ENCODE measurements at places on chromosomes 13 and 19.

DNA sequence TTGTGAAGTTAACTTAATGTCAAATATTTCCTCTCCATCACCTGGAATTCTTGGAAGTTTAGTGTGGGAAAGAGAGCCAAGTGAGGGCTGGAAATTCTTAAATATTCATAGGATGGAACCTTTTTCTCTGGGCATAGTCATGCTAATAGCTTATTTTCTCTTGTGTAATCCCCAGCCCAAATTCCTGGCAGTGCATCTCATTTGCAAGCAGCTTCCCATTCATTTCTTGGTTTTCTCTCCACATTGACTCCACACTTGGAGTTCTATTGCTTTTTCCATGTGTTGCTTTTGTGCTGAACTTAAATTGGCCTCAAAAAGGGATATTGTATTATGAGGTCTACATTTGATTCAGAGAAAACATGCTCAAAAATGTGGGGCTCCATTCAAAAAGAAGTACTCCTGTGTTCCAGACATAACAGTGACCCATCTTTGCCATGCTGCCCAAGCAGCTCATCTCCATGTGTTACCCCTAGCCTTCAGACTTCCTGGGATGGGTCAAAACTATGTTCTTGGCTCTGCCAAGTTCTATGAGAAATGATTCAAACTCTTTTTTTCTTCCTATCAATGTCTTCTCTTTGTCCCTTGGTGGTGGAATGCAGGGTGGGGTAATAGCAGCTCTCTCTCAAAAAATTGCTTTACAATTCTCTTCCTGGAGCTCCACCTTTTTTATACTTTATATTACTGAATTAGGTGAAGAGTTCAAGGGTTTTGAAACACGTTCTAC lies 2471.5 kb downstream of the PCDH9 start:
- peak; percentile 5 for DNase-seq
- H3K4me1 ChIP-seq: no peaks in the 10 kb centered on the region
- H3K27me3 ChIP-seq: no peaks in the 10 kb centered on the region
- no peaks in the 10 kb centered on the region for H3K36me3 ChIP-seq
- peak overlapping the region; percentile 64 for H3K27ac ChIP-seq

- peaks cover 16% of the 10 kb centered on the region for H3K4me1 ChIP-seq
- no peaks in the 10 kb centered on the region for H3K36me3 ChIP-seq
- H3K27ac ChIP-seq: no peak within 1 kb of the TSS
Observed at GRCh38 chr13:113863524-113864272, at the start of gene GAS6. Gene GAS6, minus strand, starts transcription at chr13:113864076. Its CDS starts 156 bp downstream, at chr13:113863920.

DNA sequence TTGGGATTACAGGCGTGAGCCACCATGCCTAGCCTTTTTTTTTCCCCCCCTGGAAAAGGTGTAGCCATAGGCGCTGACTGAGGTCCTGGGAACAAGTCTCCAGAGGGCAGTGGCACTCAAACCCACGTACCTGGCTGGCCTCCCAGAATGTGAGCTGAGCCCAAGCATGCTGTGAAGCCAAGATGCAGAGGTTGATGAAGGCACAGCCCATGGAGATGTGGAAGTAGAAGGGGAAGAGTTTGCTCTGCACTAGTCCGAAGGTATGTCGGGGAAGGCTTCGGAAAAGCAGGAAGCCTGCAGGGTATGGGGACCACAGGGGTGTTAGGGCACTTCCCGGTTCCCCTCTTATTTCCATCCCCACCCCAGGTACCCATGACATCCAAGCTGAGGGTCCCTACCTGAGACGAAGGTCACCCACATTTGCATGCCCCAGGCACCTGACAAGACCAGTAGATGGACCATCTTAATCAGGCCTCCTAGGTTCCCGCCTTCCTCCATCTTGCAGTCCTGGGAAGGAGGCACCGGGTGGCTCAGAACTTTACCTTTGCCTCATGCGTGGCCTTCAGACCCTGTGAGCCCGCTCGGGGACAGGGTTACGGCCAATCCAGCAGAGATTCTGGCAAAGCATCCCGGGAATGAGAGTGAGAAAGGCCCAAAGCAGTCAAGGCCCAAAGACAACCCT lies 805 bp downstream of the TMEM205 start:
- no peaks in the 10 kb centered on the region for H3K36me3 ChIP-seq
- peaks cover 10% of the 10 kb centered on the region for H3K4me1 ChIP-seq
- DNase-seq: no peak

- H3K4me3 ChIP-seq: peak overlapping the region; percentile 42
- no peaks in the 10 kb centered on the region for H3K36me3 ChIP-seq
- peaks cover 10% of the 10 kb centered on the region for H3K4me1 ChIP-seq
- no peak overlapping the region for H3K27ac ChIP-seq
Observed at GRCh38 chr19:8367327-8368001, 3.5 kb downstream of the ANGPTL4 start.

DNA sequence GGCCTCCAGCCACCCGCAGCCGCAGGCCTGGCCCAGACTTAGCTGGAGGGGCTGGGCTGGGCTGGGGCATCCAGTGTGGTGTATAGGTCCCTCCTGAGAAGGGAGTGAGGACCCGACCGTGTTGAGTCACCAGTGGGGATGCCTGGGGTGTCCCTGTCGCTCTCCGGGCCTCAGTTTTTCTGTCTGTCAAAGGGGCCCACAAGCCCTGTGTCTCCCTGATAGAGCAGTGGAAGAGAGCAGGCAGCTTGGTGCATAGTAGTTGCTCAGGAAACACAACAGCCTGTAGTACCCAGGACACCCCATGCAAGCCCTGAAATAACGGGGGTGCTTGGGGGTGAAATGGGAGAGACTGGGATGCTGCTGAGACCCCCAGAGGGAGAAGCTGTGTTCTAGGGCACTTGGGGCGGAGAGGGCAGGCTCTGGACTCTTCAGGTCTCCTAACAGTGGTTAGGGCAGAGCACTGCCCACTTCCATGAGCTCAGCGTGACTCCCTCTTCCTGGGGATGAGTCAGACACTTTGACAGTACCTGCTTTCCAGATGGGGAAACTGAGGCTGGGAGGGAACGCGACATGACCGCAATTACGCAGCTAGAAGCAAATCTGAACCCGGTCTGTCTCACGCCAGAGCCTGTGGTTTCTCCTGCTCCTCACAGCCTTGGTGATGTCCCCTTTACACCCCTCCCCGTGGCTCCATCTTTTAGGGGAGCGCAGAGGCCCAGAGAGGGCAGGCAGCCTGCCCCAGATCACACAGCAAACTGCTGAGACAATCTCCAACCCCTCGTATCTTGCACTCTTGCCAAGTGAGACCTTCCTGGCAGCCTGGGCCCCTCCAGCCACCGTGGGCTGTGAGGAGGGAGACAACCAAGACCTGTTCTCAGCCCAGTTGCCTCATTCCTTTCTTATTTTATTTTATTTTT lies 692 bp downstream of the SULT2B1 start:
- H3K4me3 ChIP-seq: no peak overlapping the region
- H3K27ac ChIP-seq: no peak overlapping the region
- H3K4me1 ChIP-seq: peaks cover 22% of the 10 kb centered on the region
- H3K36me3 ChIP-seq: no peaks in the 10 kb centered on the region

- H3K36me3 ChIP-seq: no peaks in the 10 kb centered on the region
- H3K4me1 ChIP-seq: no peaks in the 10 kb centered on the region
- H3K27ac ChIP-seq: no peak overlapping the region
- H3K4me3 ChIP-seq: no peak overlapping the region
- no peaks in the 10 kb centered on the region for H3K27me3 ChIP-seq
Observed at GRCh38 chr13:70042193-70042592, 65.4 kb upstream of the ATXN8OS start.

DNA sequence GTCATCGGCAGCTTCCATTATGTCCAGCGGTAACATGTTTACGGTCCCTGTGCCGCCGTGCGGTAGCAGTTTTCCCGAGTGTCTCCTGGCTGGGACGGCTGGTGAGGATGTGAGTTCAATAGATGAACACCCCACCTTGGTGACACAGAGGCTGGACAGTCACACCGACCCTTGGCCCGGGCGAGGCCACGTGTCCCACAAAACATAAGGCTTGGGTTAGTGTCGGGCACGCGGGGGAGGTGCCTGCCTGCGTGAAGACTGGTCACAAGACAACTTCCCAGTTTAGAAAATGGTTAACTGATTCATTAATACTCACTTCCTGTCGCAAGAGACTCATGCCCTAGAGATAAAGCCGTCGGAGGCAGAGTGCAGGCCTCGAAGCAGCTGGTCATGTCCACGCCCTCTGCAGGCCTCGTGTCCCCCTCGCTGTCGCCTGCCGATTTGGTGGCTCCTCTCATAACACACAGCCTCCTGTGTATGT lies 17.2 kb downstream of the RASA3 start:
- H3K27ac ChIP-seq: no peak overlapping the region
- H3K4me3 ChIP-seq: no peak overlapping the region
- peaks cover 37% of the 10 kb centered on the region for H3K4me1 ChIP-seq
- no peak for DNase-seq

DNA sequence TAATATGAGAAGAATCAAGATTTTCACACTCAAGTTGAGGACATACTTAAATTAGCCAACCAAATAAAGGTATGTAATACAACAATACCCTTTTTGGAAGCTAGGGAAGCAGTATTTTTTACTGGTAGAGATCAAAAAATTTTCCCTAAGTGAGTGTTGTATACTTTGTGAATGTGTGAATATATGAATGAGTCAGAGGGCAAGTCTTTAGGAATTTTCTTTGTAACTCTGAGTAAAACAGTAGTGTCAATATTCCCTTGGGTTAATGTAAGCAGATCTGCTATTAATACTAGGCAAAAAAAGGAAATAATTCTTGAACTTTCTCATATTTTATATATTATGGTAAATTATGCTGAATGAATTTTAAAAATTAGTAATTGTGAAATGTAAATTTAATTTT lies 1161.8 kb upstream of the MIR17HG start:
- no peak overlapping the region for H3K4me3 ChIP-seq
- H3K4me1 ChIP-seq: no peaks in the 10 kb centered on the region
- H3K27ac ChIP-seq: no peak overlapping the region
- H3K27me3 ChIP-seq: no peaks in the 10 kb centered on the region
- DNase-seq: no peak

DNA sequence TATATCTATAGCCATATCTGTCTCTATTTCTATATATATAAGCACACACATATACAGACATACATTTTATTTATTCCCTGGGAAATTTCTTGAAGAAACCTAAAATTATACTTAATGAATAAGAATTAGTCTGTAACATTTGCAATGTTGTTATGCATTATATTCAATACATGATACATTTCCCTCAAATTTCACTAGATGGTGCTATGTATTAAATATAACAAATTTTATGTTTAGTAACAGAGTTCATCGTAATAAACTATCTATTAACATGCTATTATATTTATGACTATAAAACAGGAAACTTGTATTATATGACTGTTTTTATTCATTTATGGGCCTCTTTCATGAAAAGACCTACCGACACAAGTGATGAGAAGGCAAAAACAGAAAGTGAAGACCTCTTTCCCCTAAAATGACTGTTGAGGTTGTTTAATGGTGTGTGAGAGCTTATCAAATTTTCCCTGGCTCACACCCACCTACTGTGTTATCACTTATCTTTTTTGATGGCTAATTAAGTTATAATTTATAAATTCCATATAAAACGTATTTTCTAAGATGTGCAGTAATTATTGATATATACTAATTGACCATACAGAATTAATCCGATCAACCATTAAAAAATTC lies 881.9 kb downstream of the SLITRK6 start:
- H3K36me3 ChIP-seq: no peaks in the 10 kb centered on the region
- DNase-seq: no peak
- no peak overlapping the region for H3K27ac ChIP-seq

GRCh38 chr19:15551293-15552004 lies 43.1 kb downstream of the CYP4F22 start:
- H3K27ac ChIP-seq: no peak overlapping the region
- no peaks in the 10 kb centered on the region for H3K4me1 ChIP-seq
- H3K27me3 ChIP-seq: no peaks in the 10 kb centered on the region
- H3K4me3 ChIP-seq: no peak overlapping the region

- no peak overlapping the region for H3K4me3 ChIP-seq
- H3K27me3 ChIP-seq: no peaks in the 10 kb centered on the region
- H3K36me3 ChIP-seq: no peaks in the 10 kb centered on the region
- no peak overlapping the region for H3K27ac ChIP-seq
- H3K4me1 ChIP-seq: peaks cover 4% of the 10 kb centered on the region
Observed at GRCh38 chr13:48583859-48584311, 51.0 kb upstream of the RCBTB2 start.

- H3K27me3 ChIP-seq: no peaks in the 10 kb centered on the region
- H3K36me3 ChIP-seq: no peaks in the 10 kb centered on the region
- no peak overlapping the region for H3K27ac ChIP-seq
- no peaks in the 10 kb centered on the region for H3K4me1 ChIP-seq
- no peak overlapping the region for H3K4me3 ChIP-seq
Observed at GRCh38 chr13:60511637-60512036, 114.6 kb downstream of the TDRD3 start.

DNA sequence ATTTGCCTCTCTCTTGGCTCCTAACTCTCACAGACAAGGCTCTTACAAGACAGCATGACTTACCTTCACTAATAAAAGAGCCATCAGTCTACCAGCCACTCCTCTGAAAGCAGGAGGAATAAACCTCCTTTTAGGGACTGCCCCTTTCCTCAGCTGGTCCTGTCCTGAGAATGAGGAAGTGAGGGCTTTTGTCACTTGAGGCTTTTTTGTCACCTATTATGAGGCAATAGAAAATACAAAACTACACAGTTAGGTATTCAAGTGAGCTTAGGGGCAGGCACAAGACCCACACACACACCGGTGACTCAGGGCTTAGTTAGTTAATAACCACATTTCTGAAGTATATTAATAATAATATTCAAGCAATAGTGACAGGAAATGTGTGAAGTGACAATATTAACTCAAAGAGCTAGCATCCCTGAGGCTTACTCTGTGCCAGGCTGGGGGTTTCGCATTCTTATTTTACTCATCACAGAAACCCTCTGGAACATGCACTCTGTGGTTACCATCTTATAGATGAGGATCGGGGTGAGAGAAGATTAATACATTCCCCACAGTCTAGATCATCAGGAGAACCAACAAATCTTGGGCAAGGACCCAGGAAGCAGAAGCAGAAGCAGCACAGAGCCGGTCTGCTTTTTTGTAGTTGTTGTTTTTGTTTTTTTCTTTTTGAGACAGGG lies 379.9 kb downstream of the LIG4 start:
- H3K4me1 ChIP-seq: peaks cover 22% of the 10 kb centered on the region
- no peak for DNase-seq
- no peaks in the 10 kb centered on the region for H3K27me3 ChIP-seq

DNA sequence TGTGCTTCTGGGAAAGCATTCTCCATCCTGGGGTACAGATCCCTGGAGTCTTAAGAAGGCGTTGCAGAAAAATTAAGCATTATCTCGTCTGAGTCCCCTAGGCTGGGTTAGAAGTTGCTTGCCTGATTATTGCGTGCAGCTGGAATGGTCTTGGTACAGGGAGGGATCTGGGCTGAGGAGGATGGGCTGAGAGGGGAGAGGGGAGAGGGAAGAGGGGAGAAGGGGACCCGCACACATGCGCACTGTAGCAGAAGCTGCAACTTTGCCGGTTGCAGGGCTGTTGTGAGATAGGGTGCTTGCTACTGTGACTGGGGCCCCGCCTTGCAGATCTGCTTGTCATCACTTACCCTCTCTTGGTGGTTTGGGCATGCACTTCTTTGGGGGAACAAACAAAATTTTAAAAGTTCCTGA lies 316.8 kb downstream of the DLEU7 start:
- H3K4me3 ChIP-seq: no peak overlapping the region
- H3K4me1 ChIP-seq: no peaks in the 10 kb centered on the region
- H3K27me3 ChIP-seq: no peaks in the 10 kb centered on the region

DNA sequence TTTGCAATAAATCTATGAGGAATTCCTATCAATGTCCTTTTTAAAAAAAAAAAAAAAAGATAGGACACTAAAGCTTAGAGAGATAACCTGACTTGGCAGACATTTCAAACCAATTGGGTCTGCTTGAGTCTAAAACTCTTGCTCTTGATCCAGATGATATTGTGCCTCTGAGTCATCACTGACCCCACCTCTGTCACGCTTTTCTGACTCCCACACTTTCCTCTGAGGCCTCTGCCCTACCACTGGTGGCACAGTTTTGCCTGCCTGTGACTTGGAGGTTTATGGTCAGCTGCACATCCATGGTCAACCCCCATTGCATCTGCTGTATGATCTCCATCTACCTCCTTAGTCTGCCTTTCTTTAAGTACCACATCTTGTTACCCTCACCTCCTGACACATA lies 328.7 kb downstream of the SPRY2 start:
- H3K27me3 ChIP-seq: no peaks in the 10 kb centered on the region
- no peak for DNase-seq
- H3K4me1 ChIP-seq: no peaks in the 10 kb centered on the region
- H3K27ac ChIP-seq: no peak overlapping the region

All from H1 (cell line).